Foreskin fibroblast (primary cell): ENCODE measurements at places on chromosomes 7 and 10.

- DNase-seq: peak; percentile 92
These were observed 84.6 kb upstream of the NAMPT start for GRCh38 chr7:106369352-106369751.

GRCh38 chr7:25832456-25832855 is 319.5 kb upstream of the NFE2L3 start:
- DNase-seq: no peak

DNA sequence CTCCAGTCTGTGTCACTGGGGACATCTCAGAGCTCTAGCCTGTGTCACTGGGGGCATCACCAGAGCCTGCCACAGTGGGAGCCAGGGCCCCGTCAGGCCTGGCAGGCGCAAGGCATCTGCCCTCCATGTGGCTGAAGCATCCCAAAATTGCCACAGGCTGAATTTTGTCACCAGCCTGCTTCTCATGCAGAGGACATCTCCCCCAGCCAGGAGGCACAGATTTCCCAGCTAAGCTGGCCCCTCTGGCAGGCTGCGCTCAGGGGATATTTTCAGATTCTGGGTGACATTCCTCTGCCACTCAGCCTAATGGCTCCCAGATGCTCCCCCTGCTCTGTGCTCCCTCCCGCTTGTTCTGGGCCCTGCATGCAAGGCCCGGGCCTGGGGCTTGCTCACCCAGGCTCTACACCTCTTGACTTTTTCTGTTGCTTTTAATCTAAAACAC is 64.6 kb downstream of the COL13A1 start:
- DNase-seq: no peak

- DNase-seq: no peak
These were observed 150.4 kb downstream of the PPP1R3A start for GRCh38 chr7:113768387-113768786.

DNA sequence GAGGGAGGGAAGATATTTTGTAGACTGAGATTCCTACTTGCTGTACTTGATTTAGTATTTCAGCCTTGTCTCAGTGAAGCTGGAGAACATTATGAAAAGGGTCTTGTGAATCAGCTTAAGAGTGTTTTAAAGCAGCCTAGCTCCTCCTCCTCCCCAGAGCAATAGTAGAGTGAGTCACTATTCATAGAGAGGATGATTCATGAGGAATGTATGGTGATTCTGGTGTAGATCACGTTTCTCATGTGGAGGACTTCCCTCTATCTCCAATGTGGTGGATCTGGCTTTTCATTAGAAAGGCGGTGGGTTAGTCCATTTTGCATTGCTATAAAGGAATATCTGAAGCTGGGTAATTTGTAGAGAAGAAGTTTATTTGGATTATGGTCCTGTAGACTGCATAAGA is 340.1 kb upstream of the CHRM2 start:
- peak; percentile 67 for DNase-seq

DNA sequence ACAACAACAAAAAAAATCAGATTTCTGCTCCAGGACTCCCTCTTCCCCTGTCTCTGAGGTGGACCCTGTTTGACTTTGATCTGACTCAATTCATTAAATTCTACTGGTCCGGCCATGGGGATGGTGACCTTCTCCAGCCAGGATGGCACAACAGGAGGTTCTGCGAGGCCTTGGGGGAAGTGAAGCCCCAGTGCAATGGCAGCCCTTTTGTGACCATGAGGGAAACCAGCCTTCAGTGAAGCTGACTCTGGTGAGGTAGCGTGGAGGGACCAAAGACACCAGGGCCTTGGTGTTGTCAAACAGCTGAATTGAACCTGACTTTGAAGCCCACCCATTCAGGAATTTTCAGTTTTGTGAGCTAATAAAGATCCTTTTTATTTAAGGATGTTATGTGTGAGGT is 44.5 kb downstream of the NPTX2 start:
- no peak for DNase-seq

DNA sequence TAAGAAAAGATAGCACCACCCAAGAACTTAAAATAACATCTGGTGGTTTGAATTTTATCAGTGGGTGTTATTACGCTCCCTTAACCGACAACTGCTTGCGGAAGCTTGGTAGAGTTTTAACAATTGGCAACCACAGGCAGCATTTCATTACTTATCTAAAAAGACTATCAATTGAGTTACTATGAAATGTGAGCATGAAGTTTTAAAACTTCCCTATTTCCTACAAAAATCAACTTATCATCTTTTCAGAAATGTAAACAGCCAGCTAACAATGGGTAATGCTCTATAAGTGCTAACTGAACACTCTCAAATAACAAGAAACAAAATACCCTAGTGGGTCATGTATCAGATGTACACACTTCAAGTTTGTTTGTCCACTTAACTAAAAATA is 68.8 kb downstream of the OSBPL3 start:
- no peak for DNase-seq

GRCh38 chr10:76024460-76025123 is 593.2 kb downstream of the LRMDA start:
- DNase-seq: no peak

GRCh38 chr7:36760856-36761762 is 36.8 kb upstream of the AOAH start:
- no peak for DNase-seq

GRCh38 chr10:133438711-133439273 is 14.4 kb upstream of the SPRN start:
- DNase-seq: no peak

DNA sequence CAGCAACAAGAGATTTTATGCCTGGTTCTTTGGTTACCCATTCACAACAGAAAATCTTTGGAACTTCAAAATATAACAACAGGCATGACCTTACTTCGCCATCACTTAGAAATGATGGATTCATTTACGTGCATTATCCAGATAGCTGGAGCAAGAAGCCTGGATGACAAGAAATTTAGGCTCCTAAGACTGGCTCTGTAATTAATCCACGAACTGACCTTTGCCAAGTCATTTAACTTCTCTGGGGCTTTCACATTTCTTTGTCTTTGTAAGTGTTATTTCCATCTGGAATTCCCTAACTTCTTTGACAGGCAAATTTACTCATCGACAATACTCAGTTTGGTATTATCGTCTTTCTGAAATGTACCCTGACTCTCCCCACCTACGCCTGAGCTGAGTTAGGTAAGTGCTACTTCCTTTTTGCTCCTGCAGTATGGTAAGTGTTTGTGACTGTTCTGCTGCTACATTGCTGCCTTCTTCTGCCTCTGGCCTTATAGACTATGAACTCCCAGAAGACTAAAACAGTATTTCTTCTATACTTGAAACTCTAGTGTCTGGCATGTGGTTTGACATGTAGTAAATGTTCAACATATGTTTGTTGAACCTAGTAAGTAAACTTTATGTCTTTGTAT is 5.5 kb upstream of the MDFIC start:
- DNase-seq: no peak

- peak; percentile 87 for DNase-seq
These were observed 26.5 kb upstream of the NUB1 start for GRCh38 chr7:151315038-151315655.

DNA sequence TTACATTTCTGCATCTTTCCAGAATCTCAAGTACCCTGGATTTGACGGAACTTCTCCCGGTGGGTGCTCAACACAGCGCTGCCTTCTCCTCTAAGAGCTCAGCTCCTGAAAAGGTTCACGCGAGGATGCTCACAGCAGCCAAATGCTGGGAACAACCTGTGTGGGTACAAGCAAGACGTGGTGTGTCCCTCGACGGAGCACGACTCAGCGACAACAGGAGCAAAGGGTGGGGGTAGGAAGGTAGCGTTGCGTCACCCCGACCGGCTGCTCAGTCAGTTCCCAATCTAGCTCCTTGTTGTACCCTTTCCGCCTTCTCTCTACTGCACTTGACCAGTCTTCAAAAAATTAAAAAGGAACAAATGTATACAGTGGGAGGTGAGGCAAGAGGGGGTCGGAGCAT is 117.3 kb downstream of the PTPRN2 start:
- DNase-seq: no peak

GRCh38 chr10:127449490-127449889 is 99.6 kb upstream of the NPS start:
- no peak for DNase-seq

DNA sequence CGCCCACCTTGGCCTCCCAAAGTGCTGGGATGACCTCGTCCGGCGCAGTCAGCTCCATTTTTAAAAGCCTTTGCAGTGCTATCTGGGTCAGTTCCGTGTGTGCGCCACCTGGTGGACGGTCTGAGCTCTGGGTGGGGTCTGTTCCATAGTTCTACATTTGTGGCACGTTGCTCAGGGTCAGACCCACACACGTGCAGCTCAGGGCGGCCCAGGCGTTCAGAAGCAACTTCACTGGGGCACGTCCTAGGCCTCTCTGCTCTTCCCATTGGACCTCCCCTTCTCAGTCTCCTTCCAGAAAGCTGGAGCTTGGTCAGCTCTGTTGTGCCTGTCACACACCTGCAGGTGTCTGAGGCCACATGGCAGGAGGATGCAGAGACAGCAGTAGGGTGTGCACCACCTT is 137.9 kb downstream of the DNAJB6 start:
- DNase-seq: no peak

DNA sequence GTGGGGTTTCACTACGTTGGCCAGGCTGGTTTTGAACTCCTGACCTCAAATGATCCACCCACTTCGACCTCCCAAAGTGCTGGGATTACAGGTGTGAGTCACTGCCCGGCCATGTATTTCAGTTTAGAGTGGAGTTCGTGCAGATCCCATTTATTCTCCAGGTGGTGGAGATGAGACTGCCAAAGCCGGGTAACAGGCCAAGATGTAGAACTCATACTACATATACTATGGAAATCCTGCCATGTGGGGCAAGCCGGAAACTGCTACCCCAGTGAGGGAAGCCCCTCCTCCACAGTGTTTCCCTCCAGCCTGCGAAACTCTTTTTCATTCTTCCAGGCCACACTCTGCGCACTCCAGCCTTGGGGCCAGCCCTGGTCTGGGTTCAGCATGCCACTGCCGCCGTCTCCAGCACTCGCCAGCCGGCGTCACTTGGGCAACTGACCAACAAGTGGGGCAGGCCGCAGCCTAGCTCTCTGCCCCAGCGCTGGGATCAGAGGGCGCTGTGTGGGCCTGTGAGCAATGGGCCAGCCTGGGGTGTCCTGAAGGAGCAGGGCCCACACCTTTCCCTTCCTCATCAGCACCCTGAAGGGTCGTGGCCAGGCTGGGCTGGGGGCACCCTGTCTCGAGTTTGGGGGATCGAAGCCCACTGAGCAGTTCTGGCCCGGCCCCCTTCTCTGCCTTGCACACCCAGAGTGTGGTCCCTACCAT is 122.0 kb downstream of the TRRAP start:
- DNase-seq: no peak

- DNase-seq: no peak
These were observed 477.3 kb downstream of the SDK1 start for GRCh38 chr7:3778345-3778744.

GRCh38 chr10:132891368-132891767 is 51.0 kb downstream of the CFAP46 start:
- DNase-seq: no peak

DNA sequence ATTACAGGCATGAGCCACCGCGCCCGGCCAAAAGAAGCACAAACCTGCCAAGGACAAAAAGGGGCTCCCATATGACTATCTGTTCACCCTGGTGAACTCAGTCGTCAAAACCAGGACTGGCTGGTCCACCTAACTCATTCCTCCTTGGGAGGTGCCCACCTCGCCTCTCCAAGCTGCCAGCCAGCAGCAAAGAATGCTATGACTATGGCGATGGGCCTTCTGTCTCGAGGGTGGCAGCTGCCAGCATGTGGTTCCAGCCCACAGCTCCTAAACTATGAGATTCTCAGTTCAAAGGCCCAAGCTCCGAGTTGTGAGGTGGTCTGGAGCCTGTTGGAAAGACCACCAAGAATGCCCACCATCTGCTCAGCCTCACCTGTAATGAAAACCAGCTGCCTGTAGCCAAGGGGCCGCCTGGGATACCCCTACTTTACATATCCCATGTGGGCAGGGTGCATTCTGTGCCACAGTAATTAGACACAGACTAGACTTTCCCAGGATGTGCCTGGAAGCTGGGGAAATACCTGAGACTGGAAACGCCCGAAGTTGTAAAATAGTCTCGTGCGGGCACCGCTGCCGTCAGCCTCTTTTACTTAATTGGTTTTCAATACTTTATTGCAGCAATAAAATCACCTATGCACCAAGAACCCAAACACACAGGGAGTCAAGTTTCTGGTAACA is 71.1 kb downstream of the ZRANB1 start:
- no peak for DNase-seq

- DNase-seq: peak; percentile 25
These were observed 189.2 kb upstream of the PODXL start for GRCh38 chr7:131745390-131746248.

DNA sequence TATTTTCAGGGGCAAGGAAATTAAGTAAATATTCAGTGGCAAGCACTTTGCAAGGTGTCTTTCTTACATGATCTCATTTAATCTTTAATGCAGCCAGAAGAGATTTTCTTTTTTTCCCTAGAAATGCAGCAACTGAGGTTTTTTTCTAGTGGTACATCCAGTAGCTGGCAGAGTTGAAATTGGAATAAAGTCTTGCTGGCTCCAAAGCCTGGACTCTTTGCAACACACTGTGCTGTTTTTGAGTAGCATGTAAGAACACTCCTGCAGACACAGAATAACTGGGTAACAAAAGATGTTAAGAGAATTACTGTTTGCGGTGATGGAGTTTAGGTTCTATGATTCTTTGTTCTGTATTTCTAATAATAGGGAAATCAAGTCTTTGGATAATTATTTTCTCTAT is 123.6 kb downstream of the PON1 start:
- DNase-seq: no peak

DNA sequence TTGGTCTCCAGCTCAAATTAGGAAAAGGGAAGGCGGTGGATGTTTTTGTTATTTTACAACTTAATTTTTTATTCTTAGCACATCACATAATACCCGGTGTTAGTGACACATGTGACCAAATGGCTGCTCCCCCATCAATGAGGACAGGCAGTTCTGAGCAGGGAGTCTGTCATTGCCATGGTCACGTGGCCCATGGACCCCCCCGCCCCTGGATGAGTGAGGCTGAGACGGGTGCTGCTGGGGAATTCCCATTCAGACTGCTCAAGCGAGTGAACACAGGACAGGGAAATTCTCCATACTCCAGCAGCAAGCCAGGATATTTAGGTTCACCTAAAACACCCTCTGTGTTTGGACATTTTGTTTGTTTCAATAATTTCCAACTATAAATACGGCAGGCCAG is 34.7 kb upstream of the SLC35B4 start:
- DNase-seq: no peak

- DNase-seq: no peak
These were observed 33.7 kb upstream of the BHLHA15 start for GRCh38 chr7:98177553-98177952.

DNA sequence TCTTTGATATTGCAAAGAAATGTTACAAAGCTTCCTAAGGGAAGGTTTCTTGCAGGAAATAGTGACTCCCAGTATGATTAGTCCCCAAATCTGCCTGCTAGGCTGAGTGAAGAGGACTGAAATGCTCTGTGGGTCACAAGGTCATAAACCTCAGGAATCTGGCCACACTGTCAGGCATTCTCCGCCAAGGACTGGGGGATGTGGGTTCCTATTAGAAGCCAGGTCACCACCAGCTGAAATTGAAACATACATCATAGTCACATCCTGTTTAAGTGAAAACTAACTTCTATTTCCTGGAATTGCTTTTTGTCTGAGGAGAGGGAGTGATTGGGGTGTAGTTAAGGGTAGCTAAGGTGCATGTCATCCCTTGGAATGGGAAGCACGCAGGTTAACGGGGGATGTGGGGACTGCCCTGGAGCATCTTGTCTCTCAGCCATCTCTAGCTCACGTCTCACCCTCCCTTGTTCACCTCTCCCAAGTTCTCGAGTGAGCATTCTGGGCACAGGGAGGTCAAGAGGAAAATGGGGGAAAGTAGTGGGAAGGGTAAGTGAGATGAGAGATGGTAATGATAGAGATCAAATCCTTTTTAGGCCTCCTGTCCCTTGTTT is 12.0 kb upstream of the GSAP start:
- peak; percentile 94 for DNase-seq
